ENCODE measurements at places on chromosomes 11 and 22.
A peak's percentile ranks its signal among the peaks of the same experiment; 100 is the strongest.

DNA sequence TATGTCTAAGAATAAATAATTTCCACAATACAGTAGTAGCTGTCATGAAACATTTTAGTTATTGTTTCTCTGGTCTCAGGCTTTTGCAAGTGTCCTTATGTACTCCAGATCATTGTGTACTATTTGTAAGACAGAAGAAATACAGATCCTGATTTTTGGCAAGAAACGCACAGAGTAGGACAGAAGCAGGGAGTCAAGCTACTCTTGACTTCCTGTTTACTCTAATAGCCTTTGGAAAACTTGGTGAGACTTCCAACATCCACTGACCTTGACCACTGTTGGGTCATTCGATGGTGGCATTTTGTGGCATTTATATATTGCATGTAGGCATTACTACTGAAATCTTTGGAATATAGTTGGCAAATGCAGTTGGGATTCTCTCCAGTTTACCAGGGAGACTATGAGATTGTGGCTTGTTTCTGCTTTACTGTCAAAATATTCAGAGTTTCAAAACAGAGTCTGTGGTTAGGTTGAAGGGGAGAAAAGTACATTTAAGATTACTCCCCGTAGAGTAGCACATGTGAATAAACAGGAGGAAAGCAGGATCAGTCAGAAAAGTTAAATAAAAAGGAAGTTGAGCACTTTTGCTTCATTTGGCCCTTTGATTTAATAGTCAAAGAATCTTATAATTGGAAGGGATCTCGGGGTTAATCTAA, 726.1 kb upstream of the CCDC90B start:
- DNase-seq = no peak

GRCh38 chr11:94948070-94948617, 25.2 kb downstream of the CWC15 start:
- peak; percentile 55 for DNase-seq

GRCh38 chr11:27423125-27423524, 49.5 kb downstream of the LGR4 start:
- DNase-seq = peak; percentile 26

DNA sequence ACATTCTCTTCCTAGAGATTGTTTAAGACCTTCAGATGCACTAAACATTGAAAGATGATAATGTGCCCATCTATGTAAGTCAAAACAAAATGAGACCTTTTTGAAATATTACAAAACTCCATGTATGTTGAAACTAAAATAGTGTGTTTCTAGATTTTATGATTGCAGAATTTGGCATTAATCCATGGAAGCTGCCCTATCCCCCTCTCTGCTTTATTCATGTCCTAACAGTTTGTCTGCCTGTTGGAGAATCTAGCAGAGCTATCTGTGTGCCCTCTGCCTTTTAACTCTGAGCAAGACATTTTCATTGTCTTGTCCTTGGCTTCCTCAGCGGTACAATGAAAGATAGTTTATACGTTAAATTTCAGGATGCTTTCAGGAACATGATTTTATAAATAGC, 105.5 kb downstream of the FAT3 start:
- no peak for DNase-seq

GRCh38 chr11:12272821-12273617, 104.4 kb upstream of the PARVA start:
- no peak for DNase-seq

- peak; percentile 83 for DNase-seq
Measured at GRCh38 chr11:131408025-131408640, 37.7 kb downstream of the NTM start.

- peak; percentile 20 for DNase-seq
Measured at GRCh38 chr11:59368238-59369022, 9.7 kb downstream of the OR5AN1 start.

GRCh38 chr22:27032091-27032761, 374.8 kb downstream of the MIAT start:
- peak; percentile 41 for DNase-seq

GRCh38 chr11:77879218-77879617, 58.3 kb downstream of the AAMDC start:
- DNase-seq = no peak

DNA sequence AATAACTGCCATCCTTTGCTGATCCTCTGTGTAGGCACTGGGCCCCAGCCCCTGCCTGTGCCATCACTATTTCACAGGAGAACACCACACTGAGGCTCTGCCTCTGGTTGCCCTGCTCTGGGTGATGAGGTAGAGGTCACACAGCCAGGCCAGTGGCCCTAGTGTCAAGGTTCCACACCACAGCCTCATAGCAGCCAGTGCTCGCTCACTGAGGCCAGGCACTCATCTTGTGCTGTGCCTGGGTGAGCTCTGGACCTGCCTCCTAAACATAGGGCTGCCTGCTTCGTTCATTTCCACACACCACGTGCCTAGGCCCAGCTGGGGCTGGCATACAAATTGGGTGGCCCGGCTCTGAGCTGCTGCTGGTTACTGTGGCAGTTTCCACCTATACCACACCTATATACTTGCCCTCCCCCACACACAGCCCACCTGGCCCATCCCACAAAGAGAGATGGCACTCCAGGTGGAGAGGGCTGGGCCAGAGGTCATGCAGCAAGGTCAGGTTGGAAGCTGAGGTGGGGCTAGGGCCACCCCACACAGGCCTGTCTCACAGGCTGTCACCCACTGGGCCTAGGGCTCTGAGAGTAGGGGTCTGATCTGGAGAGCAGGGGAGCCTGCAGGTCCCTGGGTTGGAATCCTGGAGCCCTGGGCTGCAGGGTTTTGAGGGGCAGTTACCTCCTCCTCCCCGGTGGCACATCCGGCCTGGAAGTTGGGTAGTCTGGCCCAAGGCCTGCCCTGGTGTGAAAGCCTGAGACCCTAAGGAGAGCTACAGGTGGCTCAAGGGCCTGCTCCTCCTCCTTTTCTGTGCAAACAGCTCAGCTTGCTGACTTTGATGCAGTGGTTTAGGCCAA, 11.2 kb downstream of the KCNQ1OT1 start:
- no peak for DNase-seq

DNA sequence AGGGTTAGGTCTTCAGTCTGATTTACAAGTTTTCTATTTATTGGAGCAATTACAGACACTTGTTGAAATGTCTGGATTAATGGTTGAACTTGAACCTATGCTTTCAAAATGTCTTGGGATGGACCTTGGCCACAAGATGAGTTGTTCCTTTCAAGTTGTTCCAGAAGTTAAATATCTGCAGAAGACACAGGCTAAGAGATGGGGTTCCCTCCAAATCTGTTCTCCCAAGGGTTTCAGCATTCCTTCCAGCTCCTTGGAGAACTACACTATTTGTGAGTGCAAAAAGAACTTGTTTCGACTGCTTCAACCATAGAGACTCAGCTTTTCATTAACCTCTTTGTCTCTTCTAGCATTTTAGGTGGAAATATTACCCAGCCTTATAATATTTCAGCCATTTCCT, 189.0 kb upstream of the BLID start:
- DNase-seq = no peak

DNA sequence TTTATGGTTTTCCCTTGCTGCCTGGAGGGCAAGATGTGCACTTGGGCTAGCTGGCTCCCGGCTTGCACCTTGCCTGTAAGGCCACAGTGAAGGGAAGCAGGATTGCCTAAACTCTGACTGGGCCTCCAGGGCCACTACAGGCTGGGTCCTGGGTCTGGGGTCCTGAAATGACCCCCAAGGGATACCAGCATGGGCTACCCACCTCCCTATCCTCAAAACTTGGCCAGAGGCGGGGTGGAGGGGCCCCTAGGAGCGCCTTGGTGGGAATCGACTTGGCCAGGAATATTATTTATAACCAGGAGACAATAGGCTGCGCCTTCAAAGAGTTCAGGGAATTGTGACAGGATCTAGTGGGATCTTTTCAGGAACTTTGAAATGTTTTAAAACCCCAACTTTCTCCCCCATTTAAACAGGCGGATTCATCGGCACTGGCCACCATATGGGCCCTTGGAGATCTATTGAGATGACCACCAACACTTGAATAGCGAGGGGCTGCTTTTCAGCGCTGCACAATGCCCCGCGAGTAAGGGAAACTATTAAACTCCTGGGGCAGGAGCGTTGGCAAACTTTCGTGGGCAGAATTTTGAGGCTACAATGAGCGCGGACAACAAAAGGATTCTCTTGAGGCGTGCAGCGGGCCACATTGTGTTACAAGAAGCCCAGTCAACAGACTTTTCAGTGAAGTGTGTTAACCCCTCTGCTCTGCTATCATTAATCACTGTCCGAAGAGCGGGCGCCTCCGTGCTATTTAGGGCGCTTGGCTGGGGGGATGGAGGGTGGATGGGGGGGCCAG, 15.2 kb downstream of the PAX6 start:
- no peak for DNase-seq

DNA sequence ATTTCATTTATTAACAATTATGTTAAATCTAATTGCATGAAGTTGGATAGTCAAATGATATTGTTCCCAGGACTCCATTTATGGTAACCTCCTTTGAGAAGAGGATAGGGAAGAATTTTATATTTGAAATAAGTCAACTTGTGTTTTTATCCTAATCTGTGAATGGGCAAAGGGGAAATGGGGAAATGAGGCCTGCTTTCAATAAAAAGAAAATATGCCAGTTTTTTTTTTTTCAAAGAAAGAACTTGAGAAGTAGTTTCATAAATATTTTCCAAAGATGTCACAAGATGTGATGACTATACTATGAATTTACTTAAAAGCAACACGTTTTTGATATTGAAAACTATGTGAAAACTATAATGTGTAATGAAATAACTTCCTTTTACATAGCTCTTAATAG, 201.8 kb downstream of the TMEM135 start:
- DNase-seq = no peak

DNA sequence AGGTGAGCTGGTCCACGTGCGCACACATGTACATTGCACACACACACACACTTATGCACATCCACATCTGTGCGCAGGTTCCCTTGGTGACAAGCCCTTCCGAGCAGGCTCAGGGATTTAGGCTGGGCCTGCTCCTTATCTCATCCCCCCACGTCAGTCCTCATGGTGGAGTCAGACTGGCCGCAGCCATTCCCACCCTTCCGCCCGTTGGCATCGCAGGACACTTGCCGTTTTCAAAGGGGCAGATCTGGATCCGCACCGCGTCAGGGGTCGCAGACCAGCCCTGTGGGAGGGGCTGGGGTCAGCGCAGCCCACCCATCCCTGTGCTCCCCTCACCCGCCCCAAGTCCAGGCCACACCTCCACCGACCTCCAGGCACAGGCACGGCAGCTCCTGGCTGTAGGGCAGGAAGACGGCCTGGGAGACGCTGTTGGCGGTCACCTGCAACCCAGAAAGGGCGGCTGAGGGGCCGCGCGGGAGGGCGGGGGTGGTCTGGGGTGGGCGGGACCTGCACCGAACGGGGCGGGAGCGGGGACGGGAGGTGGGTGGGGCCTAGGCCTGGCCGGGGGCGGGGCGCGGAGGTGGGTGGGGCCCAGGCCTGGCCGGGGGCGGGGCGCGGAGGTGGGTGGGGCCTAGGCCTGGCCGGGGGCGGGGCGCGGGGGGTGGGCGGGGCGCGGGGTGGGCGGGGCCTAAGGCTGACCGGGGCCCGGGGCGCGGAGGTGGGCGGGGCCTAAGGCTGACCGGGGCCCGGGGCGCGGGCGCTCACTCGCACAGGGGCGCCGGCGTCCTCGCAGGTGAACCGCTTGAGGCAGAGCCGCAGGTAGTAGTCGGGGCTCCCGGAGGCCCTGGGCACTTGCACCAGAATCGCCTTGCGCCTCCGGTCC, 13.3 kb downstream of the IL17REL start:
- peak; percentile 30 for DNase-seq

DNA sequence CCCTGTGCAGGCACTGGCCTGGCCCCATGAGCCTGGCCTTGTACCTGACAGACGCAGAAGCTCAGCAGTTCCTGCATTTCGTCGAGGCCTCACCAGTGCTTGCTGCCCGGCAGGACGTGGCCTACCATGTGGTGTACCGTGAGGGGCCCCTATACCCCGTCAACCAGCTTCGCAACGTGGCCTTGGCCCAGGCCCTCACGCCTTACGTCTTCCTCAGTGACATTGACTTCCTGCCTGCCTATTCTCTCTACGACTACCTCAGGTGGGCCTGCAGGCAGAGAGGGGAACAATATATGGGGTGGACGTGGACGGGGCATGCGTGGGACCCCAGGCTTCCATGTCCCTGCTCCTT, 4.9 kb downstream of the LARGE2 start:
- no peak for DNase-seq

- no peak for DNase-seq
Measured at GRCh38 chr11:116603728-116604323, 169.0 kb downstream of the BUD13 start.

DNA sequence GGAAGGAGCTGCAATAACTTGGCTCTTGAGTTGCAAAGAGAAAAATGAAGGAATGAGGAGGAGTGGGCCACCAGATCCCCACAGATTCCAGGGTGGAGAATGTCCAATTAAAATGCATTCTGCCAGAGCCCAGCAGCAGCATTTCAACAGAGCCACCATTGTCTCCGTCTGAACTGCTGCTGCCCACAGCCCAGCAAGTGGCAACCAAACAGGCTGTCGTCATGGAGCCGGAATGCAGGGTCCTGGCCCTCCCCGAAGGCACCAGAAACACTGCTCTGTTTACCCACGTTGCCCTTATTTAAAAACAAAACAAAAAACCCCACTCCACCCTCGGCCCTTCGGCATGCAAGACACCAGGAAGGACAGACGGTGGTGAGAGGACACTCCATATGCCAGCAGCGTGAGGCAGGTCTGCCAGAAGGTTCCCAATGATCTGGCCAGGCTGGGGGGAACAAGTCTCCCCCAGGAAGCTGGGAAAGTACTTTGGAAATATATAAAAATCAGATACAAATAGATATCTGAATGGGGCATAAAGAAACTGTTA, 32.5 kb downstream of the PLEKHA7 start:
- DNase-seq = no peak

- DNase-seq = no peak
Measured at GRCh38 chr11:102269927-102270326, 47.4 kb upstream of the BIRC3 start.

DNA sequence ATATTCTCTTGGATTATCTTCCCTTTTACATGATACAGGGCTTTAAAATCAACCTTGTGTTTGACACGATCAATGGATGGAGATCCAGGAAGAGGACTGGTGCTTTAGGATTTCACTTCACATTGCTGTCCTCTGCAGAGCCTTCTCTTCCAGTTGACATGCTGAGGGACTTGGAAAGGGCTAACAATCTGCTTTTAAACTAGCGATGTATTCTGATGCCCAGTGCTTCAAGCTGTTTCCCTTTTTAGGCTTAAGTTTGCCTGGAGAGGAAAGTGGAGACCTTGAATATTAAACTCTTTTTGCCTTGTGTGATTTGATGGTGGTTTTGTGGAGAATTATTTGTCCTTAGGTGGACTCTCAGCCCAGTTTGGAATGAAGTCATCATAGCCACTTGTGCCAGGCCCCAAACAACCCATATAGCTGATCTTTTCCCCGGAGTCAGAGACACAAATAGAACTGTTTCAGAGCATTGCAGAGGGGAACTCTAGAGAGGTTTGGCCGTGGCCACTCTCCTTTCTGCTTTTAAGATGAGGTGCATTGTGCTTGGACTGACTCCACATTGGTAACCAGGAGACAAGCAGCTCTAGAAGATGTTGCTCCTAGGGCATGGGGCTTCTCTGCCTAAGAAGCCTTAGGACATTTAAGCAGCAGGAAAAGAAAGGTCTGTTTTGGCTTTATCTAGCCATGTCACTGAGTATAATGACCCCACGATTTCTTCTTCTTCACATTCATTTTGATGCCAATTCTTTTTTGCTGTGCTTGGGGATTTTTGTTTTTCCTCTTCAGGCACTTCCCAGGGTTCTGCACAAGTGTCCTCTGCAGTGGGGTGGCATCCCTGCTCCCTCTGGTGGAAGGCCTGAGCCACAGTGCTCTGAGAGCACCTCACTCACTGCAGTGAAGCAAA, 152.8 kb downstream of the NCAM1 start:
- peak; percentile 69 for DNase-seq

- peak; percentile 77 for DNase-seq
Measured at GRCh38 chr11:62539238-62539925, 7.2 kb downstream of the AHNAK start.
